ENCODE measurements at places on chromosomes 11 and 22. TPM values are rescaled to one million over a fixed set of nuclear protein-coding genes. Genes with fewer than 3 reads are reported as not detected.

MAPK8IP1 gene
- 0.51 TPM for total RNA-seq

ACTN3 gene
- not detected for total RNA-seq

DESI1 gene
- total RNA-seq, result 84.8 TPM

MMP27 gene
- total RNA-seq, result not detected

TEX12 gene
- 0.24 TPM for total RNA-seq

Measured in activated T-helper 1 cell treated with anti-CD3 and anti-CD28 coated beads, Interleukin-12 subunit alpha, Interleukin-12 subunit beta, Interleukin-2, Interleukin-4 antibody, amounts not matched to agents 30 ng/mL and 10 ng/mL and 1 ng/mL, durations not matched to agents 14 hours and 24 hours and 36 hours (primary cell).